Aortic smooth muscle cell (primary cell): ENCODE measurements at places on chromosomes 5 and 9. TPM values are rescaled to one million over a fixed set of nuclear protein-coding genes. Genes with fewer than 3 reads are reported as not detected.

ECSCR gene
- total RNA-seq = 6.8 and 13.7 TPM in 2 replicates

S1PR3 gene
- 17.5 and 33.0 TPM in 2 replicates for total RNA-seq

OR2S2 gene
- not detected in 2 replicates for total RNA-seq

SYNPO gene
- total RNA-seq = 12.4 and 17.6 TPM in 2 replicates

CCL28 gene
- 1.1 and 1.6 TPM in 2 replicates for total RNA-seq

BSPRY gene
- total RNA-seq = not detected in 2 replicates

LCN1 gene
- total RNA-seq = not detected in 2 replicates

PCDH12 gene
- total RNA-seq = 1.7 and 3.6 TPM in 2 replicates

LCN10 gene
- not detected in 2 replicates for total RNA-seq
